Esophagus muscularis mucosa (tissue), 4 donors: ENCODE measurements at places on chromosomes 11 and 22. TPM values are rescaled to one million over a fixed set of nuclear protein-coding genes. Genes with fewer than 3 reads are reported as not detected.

Gene MS4A12
- not detected for total RNA-seq

- DNase-seq = peak; percentile 96
Measured at GRCh38 chr11:64996710-64997380, at the start of gene BATF2. TSS of gene BATF2 (minus strand) at chr11:64996971. CDS start at chr11:64996914, 57 bp downstream.

DNA sequence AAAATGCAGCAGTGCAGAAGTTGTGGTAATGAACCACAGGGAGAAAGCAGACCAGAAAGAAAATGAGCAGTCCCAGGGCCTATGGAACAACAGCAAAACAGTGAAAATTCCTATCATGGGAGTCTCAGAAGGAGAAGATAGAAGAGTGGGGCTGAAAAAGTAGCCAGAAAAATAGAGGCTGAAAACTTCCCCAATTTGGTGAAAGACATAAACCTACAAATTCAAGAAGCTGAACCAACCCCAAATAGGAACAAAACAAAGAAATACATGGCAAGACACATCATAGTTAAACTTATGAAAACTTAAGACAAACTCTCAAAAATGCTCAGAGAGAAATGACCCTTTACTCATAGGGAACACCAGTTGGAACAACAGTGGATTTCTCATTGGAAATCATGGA, 11.4 kb downstream of the FGF19 start:
- no peak for DNase-seq

GRCh38 chr11:9091044-9091922, at the start of gene SCUBE2:
TSS of gene SCUBE2 (minus strand) at chr11:9091599. CDS start at chr11:9091528, 71 bp downstream.
- DNase-seq = peak; percentile 37

DNA sequence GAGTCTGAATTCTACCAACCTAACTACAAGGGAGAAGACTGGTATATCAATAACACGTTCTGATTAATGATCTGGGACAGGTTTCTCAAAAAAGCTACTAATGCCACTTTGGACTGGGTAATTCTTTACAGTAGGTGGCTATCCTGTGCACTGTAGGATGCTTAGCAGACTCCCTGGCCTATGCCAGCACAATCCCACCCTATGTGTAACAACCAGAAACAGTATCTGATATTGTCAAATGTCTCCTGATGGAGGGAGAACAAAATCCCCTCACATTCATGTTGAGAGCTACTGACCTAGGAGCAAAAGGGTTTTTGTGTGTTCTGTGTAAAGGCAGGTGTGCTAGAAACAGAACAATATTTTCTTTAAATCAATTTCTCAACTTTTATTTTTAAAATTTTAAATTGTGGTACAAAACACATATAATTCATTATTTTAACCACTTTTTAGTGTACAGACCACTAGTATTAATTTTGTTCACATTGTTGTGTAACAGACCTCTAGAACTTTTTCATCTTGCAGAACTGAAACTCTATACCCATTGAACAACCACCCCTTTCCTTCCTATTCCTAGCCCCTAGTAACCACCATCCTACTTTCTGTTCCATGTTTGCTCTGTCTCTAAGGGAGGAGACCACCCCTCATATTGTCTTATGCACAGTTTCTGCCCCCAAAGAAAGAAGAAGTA, 2.1 kb upstream of the MS4A6A start:
- DNase-seq = no peak

DNA sequence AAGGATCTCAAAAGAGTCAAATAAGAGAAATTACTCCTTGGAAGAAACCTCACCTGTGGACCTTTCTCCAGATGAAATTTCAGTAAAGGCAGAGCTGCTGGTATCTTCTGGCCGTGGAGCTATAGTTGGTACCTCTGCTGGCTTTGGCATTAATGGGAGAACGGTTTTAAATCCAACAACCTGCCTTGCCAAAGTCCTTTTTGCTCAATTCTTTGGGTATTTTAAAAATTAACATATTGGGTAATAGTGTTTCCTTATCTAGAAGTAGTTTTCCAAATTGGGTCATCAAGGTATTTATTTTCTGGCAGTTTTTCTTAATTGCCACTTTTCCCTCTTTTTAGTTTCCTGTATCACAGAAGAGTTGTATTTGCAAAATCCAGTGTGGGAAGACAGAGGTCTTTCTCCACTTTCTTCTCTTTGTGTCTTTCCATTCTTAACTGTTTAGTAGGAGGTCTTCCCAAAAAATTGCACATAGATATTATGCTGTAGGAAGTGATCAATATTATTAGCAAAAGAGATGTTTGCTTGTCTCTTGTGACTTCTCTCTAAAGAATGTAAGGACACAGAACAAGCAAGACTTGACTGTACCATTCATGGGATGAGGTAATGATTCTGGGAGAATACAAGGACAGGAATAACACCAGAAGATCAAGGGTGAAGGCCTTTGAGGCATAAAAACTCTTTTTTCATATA, at the start of gene SAA4:
TSS of gene SAA4 (minus strand) at position 139 of the 693 bp plus-strand sequence. CDS start 876 bp downstream, outside the sequence.
- DNase-seq = no peak

- DNase-seq = no peak
Measured at GRCh38 chr11:95371153-95371552, 140.2 kb upstream of the SESN3 start.

DNA sequence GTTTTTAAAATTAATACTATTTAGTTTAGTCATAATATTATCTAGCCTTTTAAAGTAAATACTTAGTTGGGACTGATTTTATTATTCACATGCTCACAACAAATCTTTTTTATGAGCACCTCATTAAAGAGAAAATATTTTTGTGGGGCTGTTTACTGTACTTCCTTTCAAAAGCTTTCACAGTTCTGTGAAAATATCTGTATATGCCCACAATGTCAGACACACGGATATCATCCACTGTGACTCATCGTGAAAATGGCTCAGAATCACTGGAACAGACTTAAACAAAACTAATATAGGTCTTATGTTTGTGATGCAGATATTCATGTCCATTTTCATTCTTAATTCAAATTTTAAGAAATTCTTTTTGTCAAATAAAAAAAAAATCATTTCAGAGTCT, 305.2 kb downstream of the RAB38 start:
- DNase-seq = no peak

DNA sequence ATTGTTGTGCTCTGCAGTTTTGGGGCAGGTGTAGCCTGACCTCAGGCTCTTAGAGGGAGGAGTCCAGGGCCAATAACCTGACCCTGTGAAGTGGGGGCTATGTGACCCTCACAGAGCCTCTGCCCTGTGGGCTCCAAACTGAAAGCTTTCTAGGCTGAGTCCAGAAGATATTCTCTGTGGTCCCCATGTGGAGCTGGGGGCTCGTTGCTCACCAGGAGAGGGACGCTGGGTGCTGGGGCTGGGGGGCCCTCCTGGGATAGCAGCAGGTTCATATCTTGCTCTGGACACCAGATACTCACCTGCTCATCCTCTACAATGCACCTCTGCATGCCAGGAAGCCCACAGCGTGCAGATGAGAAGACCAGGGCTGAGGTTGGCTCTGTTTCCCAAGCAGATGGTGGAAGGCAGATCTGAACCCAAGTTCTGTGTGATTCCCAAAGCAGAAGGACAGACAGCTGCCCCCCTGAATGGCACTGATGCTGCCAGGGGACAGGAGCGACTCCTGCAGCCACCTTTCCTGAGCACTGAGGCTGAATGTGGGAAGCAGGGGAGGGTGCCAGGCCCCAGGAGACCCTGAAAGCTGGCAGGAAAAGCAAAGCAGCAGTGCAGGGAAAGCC, 1022.0 kb downstream of the TBC1D22A start:
- peak; percentile 75 for DNase-seq

GRCh38 chr11:129373489-129373953, 2.1 kb upstream of the BARX2 start:
- DNase-seq = no peak

- DNase-seq = no peak
Measured at GRCh38 chr11:947744-948143, 22.1 kb downstream of the AP2A2 start.

Gene TMEM138
- 22.7 TPM for total RNA-seq

DNA sequence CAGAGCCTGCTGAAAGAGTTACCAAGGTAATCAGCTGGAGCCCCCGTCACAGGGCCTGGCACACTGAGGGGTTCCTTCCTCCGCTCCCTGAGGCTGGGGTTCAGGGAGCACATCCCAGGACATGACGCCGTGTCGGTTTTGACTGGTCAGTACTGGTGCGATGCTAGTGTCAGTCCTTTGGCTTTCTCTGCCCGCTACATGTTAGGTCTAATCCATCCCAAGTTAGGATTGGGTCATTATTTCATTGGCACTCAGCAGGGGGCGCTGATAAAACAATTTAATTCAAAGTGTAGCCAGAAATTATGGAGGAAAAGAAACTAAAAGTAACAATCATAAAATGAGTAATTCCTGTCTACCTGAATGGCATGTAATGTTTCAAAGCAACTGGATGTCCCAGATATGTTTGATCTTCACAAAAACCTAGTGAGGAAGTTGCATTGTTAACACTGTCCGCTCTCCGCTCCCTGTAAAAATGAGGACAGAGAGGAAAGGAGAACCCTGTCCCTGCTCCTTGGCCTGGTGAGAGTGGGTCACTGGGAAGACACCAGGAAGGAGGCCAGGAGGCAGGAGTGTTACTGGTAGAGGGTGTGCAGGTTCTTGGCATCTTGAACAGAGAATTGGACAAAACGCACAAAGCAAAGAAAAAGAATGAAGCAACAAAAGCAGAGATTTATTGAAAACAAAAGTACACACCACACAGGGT, 27.1 kb downstream of the TSKU start:
- no peak for DNase-seq

GRCh38 chr11:7050191-7050590, 29.9 kb downstream of the NLRP14 start:
- DNase-seq = no peak

Gene NXPE2
- 0.50 TPM for total RNA-seq

Gene SCGB1A1
- total RNA-seq = not detected

Gene KCNJ11
- total RNA-seq = 0.66 TPM
